ENCODE measurements at places on chromosomes 2 and 18.

DNA sequence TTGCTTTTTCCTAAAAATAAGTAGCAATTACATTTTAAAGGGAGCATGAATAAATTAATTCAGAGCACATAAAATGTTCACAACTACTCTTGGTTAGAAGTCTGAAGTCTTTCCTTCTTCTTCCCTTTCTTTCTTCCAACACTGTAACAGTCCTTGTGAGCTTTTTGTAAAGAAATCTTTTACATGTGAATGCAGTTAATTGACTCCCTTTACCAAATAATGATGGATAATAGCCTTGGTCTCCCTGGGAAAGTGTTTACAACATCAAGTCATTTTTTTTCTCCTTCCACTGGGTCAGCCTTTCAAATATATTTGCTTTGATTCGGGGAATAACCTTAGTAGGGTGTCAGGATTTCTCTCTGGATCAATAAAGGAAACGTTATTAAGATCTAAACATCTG, 39.1 kb downstream of the CALCRL start:
- DNase-seq: no peak

DNA sequence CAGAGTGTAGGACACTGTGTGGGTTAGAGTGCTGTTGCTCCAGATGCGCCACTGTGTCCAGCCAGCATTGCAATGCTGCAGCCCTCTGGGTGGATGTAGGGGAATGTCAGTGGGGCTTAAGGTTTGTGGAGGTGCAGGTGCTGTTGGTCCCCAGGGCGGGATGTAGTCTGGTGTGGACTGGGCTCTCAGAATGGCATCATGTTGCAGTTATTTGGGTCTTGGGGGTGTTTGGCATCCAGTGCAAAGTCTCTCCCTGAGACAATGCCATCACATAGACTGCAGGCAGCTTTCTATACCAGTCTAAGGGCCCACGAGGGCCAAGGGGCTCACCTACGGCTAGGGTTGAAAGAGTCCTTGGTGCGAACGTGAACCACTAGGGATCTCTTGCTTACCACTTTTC, 275.3 kb downstream of the SOX11 start:
- DNase-seq: no peak

GRCh38 chr18:23108496-23108895, 26.8 kb upstream of the CABLES1 start:
- DNase-seq: no peak

- peak; percentile 66 for DNase-seq
Observed at GRCh38 chr2:135820003-135820618, 16.9 kb downstream of the LCT start.

GRCh38 chr18:12744103-12744502, 41.3 kb downstream of the PSMG2 start:
- no peak for DNase-seq

DNA sequence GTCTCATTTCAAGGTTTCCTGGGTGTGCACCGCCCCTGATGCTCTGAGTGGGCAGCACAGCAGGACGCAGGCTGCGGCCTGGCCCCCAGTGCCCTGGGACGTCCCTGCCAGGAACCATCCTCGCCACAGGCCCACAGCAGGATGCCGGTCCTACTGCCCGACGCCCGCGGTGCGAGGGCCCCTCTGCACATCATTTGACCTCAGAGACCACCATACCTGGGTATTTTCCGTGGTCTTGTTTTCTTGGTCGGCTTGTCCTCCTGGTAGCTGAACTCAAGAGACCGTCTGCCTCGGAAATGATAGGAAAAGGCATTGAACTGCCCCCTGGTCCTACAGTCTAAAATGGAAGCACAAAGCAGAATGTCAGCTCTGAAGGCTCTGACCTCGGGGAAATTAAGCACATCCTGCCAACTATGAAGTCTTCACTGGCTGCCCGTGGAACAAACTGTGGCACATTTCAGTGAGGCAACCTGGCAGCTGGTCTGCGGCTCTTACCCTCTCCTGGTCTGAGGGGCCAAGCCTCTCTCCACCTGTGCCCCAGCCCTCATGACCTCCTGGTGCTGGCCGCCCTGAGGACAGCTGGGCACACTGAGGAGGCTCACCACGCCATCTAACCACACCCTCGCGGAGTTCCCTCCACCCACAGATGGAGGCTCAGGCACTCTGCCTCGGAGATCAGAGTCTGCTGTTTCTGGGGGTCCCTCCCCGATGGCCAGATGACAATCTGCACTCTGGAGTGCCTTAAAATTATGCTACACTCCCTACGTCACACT, 105.0 kb downstream of the PXDN start:
- DNase-seq: no peak

GRCh38 chr2:239587841-239588240, 187.0 kb upstream of the HDAC4 start:
- no peak for DNase-seq

- no peak for DNase-seq
Observed at GRCh38 chr2:28377984-28378678, 14.5 kb upstream of the FOSL2 start.

- DNase-seq: peak; percentile 27
Observed at GRCh38 chr2:179129574-179130238, 79.8 kb upstream of the CCDC141 start.

DNA sequence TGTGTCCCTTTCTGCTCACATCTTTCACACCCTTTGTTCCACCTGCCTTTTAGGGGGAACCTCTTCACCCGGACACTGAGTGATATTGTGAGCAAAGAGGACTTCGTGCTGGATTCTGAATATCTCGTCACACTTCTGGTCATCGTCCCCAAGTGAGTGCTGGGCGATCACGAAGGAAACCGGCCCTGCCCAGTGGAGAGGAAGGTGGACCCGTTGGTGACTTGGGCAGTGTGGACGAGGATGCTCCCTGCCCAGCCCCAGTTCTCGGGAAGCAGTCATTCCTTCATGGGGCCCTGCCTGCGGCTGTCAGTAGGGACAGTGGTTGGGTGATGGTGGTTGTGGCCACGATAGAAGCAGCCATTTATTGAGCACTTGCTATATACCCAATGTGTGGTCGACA, 40.8 kb downstream of the PDIA6 start:
- DNase-seq: no peak

- no peak for DNase-seq
Observed at GRCh38 chr18:11147371-11147951, 1.9 kb downstream of the PIEZO2 start.

DNA sequence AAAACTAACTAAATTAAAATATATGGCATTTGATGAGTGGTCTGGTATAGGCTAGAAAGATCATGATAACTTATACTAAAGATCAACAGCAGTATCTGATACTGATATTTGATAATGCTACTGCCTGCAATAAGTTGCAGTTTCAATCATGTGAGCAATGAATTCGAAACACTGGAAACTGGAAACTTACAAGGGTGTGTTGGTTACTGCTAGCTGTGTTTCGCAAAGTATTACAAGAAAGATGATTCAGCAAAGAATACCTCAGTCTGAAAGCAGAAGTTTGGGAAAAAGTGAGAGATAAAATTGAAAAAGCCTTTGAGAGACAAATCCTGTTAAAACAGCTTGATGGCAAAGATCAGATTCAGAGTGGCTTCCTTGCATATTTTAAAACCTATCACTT, 294.5 kb downstream of the CCDC178 start:
- no peak for DNase-seq

DNA sequence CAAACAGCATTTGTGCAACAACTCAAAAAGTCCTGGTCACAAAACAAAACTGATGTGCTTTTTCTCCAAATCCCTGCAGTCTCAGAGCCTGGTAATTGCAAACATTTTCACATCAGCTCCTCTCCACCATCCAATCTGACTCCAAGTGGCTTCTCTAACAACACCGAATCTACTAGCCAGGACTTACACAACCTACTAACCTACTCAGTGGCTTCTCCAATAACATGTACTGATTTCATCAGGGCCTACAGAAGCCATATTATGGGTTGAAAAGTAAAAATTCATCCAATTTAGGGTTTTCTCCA, 104.3 kb downstream of the COLEC12 start:
- no peak for DNase-seq

- DNase-seq: no peak
Observed at GRCh38 chr2:31440764-31441163, 26.2 kb upstream of the XDH start.

DNA sequence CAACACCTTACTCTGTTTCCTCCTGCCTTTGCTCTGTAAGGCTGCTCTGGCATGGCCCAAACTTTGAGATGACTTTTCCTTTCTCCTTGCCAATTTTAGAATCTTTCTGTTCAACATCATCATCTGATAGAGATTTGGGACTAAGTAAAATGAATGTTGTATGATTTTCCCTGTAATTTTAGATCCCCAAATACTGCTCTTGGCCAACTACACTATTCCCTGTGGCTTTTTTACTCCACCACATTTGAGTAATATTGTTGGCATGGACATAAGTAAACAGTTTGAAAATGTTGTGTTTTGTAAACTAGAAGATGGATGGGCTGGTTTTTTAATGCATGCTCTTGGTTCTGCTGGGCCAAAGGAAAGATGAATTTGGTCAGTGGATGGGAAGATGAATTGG, 12.1 kb downstream of the LTBP1 start:
- DNase-seq: no peak

GRCh38 chr2:74482801-74483674, at the start of the genes CCDC142 and TTC31:
Gene CCDC142 (minus strand): TSS chr2:74482998. CDS start chr2:74482837, 161 bp downstream.
Gene TTC31 (plus strand): TSS chr2:74483081. CDS start chr2:74483096, 15 bp downstream.
- DNase-seq: peak; percentile 95

DNA sequence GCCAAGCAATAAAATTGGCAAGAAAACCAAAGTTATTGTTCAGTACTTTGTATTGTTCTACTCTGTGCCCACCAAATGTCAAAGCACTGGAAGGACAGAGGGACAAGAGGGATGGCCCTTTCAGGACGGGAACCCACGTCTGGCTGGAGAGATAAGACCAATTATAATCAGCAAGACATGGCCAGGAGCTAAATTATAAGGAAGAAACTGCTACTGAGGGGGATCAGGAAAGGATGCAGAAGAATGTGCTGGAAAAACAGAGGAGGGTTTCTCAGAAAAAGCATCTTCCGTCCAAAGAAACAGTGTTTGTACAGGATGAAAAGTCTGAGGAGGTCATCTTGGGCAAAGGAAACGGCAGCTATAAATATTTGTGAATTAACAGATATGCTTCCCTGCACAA, 46.4 kb upstream of the NARS1 start:
- DNase-seq: no peak

GRCh38 chr2:41903474-41904135, 144.2 kb upstream of the PKDCC start:
- DNase-seq: no peak

DNA sequence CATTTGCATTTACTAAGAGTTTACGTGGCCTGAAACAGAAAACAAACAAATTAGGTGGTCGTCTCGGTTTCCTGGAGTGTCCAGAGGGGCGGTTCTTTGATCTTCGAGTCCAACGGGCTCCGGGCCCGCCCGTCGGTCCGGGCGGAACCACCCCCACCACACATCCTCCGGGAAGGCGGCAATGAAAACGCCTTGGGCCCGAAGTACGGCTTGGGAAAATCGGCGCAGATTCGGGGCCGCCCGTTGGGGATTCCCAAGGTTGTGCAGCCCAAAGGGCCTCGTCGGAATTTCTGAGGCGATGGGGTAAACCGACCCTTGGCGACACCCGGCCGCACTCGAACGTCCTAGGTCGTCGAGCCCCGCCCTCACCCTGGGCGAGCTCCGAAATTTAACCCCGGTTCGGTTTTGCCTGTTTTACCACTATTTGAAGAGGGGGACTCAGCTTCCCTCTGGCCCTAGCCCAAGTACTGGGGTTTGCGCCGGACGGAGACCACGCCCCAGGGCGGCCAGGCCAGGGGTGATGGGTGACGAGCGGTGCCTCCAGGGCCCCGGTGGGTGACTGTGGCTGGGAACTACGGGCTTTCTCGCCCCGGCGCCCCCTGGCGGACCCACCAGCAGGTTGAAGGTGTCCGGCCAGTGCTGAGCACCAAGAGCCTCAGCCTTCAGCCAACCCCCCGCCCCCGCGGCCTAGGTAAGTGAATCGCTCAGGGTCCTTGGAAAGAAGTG, 1.9 kb upstream of the CFAP53 start:
- peak; percentile 85 for DNase-seq

DNA sequence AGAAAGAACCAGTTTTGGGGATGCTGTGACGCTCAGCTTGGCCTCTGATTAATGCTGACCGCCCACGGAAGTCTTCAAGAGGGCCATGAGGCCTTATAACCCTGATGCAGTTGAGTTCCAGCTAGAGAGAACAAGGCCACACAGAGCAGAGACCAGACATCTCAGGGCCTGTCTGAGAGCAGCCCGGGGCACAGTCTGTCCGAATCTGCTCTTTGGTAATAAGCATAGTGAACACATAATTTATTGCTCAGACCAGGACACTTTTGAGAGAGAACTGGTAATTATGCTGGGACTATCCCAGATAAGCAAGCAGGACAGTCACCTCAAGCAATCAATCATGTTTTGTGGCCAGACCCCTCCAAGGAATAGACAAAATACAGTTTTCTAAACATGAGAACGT, 68.5 kb downstream of the STPG4 start:
- no peak for DNase-seq

GRCh38 chr2:208711598-208711997, 305.0 kb downstream of the PTH2R start:
- no peak for DNase-seq

DNA sequence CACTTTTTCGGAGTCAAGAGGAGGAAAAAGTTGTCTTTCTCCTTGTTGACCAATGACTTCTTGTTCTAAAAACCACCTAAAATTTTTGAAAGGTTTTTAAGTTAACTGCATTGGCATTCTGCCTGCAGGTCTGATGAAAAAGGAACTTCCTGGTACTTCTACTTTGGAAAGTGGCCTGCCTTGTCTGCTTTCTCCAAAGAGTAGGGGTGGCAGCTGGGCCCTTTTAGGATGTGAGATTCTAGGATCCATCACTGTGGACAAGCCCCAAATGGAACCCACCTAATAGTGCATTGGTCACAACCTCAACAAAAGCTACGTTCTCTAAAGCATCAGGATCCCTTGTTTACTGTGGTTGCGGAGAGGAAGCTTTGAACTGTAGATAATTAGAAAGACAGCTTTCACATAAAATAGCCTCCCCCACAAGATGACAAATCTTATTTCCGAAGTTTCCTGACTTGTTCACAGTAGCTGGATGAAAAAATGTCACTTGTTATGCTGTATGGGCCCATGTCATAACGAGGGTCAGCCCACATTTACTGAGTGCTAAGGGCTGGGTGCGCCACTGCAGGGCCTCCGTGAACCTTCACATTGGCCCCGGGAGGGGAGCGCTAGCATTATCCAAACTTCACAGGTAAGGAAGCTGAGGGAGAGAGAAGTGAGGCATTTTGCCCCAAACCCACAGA, 17.4 kb downstream of the ASPRV1 start:
- DNase-seq: no peak

DNA sequence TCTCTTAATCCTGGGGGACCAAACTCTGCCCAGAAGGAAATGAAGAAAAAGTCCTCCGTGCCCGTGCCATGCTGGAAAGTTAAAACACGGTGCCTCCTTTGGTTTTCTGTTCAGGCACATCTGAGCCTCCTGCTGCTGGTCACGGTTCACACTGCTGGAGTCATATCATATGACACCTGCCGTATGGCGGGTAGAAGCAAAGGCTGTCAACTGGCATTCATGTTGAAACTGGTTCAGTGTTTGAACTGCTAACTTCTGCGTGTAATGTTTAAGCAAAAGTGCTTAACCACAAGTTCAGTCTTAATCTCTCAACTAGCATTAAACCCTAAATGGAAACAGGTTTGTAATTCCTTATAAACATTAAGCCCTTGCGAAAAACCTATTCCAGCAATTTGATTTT, 3.1 kb downstream of the STK39 start:
- DNase-seq: peak; percentile 53
